Hippocampal formation (tissue), 2 donors: ENCODE measurements at places on chromosomes 5 and 9.

- no peak for DNase-seq
These were observed 1171.5 kb upstream of the NUDT12 start for GRCh38 chr5:104734046-104734445.

DNA sequence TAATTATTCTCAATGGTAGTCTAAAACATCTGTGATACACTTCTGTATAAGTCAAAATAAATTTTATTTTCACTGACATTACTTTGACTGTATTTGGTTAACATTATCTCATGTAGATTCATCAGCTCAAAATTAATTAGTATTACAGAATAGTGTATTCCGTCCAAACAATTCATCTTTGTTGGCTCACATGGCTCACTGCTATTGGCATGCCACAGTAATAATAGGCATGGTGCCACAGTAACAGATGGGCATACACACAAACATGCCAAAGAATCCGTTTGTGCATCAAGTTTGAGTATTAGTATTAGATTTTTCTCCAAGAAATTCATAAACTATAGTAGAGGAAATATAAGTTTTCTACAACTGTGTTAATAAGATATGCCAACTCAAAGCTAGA lies 14.2 kb downstream of the AP3B1 start:
- DNase-seq, result peak; percentile 54

- DNase-seq, result no peak
These were observed 14.3 kb downstream of the CDC14B start for GRCh38 chr9:96605328-96605727.

GRCh38 chr9:113851873-113852272 lies 24.2 kb upstream of the ZNF618 start:
- no peak for DNase-seq

GRCh38 chr5:176741561-176742211 lies 68.7 kb upstream of the UNC5A start:
- no peak for DNase-seq

DNA sequence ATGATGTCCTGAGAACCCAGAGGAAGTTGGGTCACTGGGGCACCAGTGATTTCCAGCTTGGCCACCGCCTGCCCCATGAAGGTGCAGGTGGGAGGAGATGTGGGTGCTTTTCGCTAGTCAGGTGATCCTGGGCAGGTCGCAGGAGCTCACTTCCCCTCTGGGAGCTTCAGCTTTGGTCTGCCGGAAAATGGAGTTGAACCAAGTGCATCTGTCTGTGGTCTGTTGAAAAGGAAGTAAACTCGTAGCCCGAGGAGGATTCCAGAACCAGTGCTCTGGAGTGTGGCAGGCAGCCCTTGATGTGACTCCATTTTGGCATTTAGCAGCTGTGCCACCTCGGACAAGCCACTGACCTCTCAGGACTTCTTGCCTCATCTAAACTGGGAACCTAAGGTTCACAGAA lies 81.8 kb upstream of the HRH2 start:
- DNase-seq, result no peak

DNA sequence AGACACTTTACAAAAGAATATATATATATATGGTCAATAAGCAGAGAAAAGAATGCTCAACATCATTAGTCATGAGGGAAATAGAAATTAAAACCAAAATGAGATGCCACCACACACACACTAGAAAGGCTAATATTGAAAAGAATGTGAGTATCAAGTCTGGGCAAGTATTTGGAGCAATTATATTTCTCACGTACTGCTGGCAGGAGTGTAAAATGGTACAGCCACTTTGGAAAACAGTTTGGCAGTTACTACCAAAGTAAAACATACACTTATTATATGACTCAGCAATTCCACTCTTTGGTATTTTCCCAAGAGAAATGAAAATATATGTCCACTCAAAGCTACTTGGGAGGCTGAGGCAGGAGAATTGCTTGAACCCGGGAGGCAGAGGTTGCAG lies 29.8 kb downstream of the NEUROG1 start:
- no peak for DNase-seq

DNA sequence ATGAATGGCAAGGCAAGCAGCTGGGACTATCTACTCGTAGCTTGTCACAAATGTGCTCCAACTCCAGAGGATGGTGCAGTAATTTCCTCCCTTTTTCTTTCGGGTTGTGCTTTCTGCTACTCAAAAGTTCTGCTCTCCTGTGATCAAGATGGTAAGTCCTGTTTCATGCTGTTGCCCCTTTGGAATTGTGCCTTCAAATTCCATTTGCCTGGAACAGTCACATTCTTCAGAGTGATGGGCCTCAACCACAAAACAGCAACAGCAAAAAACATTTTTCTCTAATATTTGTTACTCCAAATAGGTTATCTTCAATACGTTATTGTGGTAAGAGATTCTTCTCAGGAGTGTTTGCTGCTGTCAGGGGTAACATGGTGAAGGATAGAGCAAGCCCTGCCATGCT lies 209.3 kb downstream of the PALM2AKAP2 start:
- DNase-seq, result no peak

GRCh38 chr9:31799953-31800609 lies 584.4 kb upstream of the ACO1 start:
- no peak for DNase-seq

- peak; percentile 42 for DNase-seq
These were observed 177.1 kb downstream of the CPLANE1 start for GRCh38 chr5:37071901-37072581.

- no peak for DNase-seq
These were observed 19.5 kb downstream of the MTREX start for GRCh38 chr5:55327281-55327680.

- DNase-seq, result no peak
These were observed 36.1 kb downstream of the TLE1 start for GRCh38 chr9:81653240-81653639.

DNA sequence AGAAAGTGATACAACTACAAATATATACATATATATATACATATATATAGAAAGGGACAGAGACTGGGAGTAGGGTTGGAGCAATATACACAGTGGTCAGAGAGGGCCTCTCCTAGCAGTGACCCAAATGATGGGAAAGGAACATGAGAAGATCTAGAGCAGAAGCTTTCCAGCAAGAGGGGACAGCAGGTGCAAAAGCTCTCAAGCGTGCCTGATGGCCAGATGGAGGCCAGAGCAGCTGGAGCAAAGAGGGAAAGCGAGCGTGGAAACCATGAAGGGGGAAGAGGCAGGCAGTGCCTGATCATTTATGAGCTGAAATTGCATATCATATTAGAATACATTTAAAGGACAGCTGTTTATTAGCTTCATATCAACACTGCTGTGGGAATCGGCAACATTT lies 7.6 kb upstream of the GRPEL2 start:
- DNase-seq, result no peak

DNA sequence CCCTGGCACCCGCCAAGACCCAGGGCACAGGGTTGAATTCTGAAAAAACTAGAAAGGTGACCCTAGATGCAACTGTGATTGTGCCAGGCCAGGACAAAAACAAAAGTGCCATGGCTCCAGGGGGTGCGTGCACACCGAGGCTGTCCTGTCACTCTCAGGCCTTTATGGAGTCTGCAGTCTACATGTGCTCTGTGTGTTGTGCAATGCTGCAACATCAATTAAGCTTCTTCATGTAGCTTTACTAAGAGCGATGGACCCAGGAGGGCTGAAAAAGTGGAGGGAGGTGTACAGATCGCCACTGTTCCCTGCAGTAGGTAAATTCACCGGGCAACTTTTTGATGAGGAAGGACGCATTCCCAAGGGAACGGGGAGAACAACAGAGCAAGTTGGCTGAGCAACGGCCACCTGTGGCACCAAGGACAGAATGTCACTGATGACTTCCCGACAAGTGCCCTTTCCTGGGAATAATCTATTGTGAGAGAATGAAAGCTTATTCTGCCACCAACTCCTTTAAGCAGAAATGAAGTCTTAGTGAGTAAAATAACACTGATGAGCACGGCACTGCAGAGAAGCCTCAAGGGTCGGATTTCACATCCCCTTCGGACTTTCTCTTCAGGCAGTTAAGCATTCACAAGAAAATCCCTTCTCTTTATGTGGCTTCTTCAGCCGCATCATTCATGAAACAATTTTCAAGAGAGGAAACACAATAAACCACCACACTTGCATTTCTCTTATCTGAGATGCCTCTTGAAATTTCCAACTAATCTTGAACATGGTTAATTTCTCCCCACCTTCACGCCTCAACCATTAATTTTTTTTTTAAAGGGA lies 149.6 kb downstream of the DROSHA start:
- DNase-seq, result no peak
